COR-L47 (cell line): ENCODE measurements at places on chromosomes 11 and 22.

GRCh38 chr11:69148377-69148762 lies 7.4 kb upstream of the SMIM38 start:
- no peak for DNase-seq

GRCh38 chr11:7573558-7574296 lies 59.9 kb downstream of the PPFIBP2 start:
- DNase-seq: no peak

GRCh38 chr11:78653294-78653909 lies 78.7 kb upstream of the NARS2 start:
- no peak for DNase-seq

DNA sequence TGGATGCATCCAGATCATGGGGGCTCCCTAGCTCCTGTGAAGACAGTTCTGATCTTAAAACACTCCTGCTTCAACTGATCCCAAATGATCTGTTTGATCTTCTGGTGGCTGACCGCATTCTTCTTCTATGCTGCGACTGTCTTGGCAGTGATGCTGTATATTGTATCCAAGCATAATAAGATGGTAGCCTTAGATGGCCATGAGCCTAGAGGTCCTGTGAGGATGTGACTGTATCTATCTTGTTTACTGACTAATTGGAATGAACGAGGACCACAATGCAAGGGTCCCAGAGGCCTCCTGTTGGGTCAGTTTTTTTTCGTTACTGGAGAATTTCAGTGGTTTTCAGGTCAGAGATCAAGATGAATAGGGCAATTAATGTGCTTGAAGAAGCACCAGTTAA lies 7.1 kb upstream of the MPEG1 start:
- no peak for DNase-seq

- DNase-seq: no peak
Observed at GRCh38 chr11:46557684-46558151, 36.1 kb downstream of the AMBRA1 start.

GRCh38 chr22:33000342-33001280 lies 57.6 kb downstream of the SYN3 start:
- DNase-seq: no peak

DNA sequence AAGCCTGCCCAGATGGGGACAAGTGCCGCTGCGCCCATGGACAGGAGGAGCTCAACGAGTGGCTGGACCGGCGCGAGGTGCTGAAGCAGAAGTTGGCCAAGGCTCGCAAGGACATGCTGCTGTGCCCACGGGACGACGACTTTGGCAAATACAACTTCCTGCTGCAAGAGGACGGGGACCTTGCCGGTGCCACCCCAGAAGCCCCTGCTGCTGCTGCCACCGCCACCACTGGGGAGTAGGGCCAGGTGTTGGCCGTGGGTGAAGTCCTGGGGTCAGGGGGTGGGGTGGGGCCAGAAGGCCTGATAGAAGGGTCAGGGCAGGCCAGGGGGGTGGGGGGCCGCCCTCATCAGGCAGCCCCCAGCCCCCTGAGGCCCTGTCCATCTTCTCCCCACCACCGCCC lies 24.6 kb upstream of the TEF start:
- DNase-seq: no peak

DNA sequence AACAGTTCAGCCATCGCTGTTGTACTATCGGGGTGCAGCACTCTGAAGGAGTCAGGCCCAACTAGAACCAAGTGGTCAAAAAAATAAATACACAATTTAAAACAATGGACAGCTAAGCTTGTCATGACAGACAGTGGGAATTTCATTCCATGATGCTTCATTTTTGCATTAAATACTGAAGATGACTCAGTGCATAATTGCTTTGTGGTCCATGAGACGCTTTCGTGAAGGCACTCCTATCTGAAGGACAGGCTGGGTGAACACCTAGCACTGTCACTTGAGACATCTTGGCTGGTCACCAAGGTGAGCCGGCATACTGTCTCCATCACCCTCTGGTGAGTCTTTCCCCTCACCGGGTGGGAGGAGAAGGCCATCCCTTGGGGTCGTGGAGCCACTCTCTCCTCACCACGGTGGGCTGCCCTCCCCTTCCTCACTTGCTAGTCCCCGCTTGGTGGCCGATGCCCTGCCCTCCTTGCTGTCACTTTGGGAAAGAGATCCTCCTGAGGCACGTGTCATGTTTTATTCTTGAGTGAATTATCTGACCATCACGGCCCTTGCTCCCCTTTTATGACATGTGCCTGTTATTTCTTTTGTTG lies 4.9 kb upstream of the TESMIN start:
- no peak for DNase-seq

DNA sequence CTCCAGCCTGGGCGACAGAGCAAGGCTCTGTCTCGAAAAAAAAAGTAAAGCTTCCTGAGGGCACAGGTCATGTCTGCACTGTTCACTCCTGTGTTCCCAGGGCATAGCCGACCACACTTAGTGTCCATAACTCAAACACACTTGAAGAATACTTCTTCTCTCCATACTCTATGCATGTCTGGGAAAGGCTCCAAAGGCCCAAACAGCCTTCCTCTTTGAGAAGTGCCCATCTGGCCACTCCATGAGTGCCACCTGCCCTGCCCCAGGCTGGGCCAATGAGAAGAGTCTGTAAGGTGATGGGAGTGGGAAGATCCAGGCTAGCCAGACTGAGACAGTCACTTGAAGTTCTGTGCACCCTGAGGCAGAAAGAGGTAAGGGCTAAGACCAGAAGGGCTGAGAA lies 24.7 kb downstream of the DGCR2 start:
- no peak for DNase-seq

GRCh38 chr11:473962-474785 lies 24.1 kb downstream of the PTDSS2 start:
- DNase-seq: no peak
